ENCODE measurements at places on chromosomes 4 and X.

- DNase-seq: no peak
Observed at GRCh38 chr4:116726523-116726922, 358.9 kb downstream of the TRAM1L1 start.

- DNase-seq: no peak
Observed at GRCh38 chrX:16946971-16947562, 609 bp downstream of the REPS2 start.

GRCh38 chr4:15027921-15028435 is 25.7 kb downstream of the CPEB2 start:
- DNase-seq: no peak

GRCh38 chrX:50881028-50881427 is 29.5 kb upstream of the BMP15 start:
- no peak for DNase-seq

DNA sequence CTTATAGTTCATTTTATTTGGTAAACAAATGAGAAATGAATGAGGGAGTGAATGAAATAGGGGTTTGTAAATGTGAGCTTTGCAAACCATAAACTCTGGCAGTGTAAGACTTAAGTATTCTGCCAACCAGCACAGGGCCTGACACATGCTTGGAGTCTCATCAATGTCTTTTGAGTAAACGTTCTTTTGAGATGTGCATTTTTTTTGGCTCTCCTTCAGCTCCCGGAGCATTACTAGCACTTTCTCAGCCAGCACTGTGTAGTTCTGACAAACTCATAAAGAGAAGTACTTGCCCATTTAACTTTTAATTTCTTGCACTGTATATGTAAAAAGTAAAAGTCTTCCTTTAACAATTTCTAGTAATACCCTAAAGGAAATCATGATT is 245.3 kb downstream of the HS3ST1 start:
- DNase-seq: no peak

GRCh38 chrX:115393271-115393670 is 103.8 kb downstream of the LUZP4 start:
- DNase-seq: no peak

GRCh38 chr4:101081695-101082369 is 265.5 kb downstream of the PPP3CA start:
- no peak for DNase-seq

- DNase-seq: no peak
Observed at GRCh38 chrX:65731684-65732289, 64.3 kb downstream of the MSN start.

DNA sequence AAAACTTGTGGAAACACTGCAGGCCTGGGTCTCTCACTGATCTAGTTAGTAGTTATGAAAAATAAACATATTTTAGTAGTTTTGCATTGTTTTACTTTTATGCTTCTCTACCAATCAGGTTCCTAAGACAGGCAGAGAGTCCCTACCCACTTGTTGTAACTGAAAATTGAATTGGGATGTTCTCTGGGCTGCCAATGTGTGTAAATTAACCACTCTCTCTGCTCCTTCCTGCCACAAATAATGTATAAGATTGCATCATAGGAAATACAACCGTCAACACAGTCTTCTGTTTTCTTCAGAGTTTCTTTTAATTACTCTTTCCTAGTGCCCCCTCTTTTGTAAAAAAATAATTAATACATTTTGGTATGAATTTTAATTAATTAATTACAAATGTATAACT is 677.3 kb downstream of the FSTL5 start:
- DNase-seq: no peak

GRCh38 chrX:20693078-20693477 is 426.4 kb upstream of the RPS6KA3 start:
- no peak for DNase-seq

DNA sequence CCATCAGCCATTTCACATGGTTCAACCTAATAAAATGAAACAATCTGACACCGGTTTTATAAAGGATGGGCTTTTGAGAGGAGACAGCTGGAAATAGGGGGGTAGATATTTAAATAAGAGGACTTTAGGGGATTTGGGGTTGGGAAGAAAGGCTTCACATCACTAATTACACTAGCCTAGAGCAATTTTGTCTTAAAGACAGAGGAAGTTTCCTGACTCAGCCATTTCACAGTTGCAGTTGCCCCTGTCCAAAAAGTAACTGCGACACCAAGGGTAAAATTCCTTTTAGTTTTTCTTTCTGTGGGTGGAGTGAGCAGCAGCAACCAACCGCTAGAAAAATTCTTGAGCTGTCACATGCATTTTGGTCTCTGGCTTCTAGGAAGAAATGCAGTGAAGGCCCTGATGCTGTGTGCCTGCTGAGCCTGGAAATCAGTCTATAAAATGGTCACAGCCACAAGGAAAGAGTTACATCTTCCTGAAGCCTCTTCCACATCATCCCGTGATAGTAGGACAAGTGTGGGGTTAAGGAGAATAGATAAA is 233.6 kb downstream of the ZNF674 start:
- no peak for DNase-seq

- DNase-seq: no peak
Observed at GRCh38 chrX:154380153-154380552, 1.1 kb downstream of the EMD start.

GRCh38 chr4:137076908-137077307 is 455.4 kb downstream of the PCDH18 start:
- DNase-seq: no peak

DNA sequence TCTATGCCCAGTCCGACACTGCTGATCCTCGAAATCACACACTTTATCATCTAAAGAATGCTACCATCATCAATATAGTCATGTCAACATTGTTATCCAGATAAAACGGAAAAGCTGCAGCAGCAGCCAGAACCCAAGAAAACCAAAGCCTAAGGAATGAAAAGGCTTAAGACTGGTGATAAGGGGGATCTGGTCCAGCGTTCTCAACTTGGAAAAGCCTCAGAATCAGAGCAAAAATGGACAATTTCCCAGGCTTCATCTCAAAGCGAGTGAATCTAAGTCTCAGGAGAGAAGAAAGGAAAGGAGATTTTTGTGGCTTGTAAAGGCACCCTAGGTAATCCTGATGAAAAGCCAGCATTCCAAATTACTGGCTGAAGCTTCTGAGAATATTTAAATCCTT is 8.2 kb downstream of the ZNF518B start:
- DNase-seq: no peak

- DNase-seq: no peak
Observed at GRCh38 chr4:133131829-133132460, 17.1 kb upstream of the PCDH10 start.

GRCh38 chr4:38818441-38818976 is 13.9 kb upstream of the TLR1 start:
- no peak for DNase-seq

DNA sequence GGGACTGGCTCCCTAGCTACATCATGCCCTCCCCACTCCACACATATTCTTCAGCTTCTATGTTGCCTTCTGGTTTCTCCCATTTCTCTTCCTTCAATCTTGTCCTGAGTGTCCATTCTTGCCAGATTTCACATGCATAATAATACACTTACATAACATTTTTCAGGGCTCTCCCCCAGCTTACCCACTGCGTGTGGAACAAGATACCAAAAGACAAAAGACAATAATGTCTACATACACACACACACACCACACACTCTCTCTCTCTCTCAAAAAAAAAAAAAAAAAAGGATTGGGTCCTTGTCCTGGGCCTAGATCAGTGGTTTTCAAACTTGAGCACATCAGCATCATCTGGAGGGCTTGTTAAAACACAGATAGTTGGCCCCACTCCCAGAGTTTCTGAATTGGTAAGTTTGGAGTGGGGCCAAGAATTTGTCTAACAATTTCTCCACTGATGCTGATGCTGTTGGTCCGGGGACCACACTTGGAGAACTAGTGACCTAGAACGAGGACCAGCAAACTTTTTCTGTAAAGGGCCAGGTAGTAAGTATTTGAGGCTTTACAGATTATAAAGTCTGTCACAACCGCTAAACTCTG is 6.5 kb upstream of the SMARCA1 start:
- DNase-seq: no peak

GRCh38 chr4:785332-786073 is 40.4 kb downstream of the CPLX1 start:
- DNase-seq: no peak

All from left forelimb (tissue), 1 donor.